ENCODE measurements at places on chromosomes 2 and 18.

GRCh38 chr2:154195644-154196195 is 324.0 kb downstream of the GALNT13 start:
- no peak for DNase-seq

- DNase-seq, result no peak
Observed at GRCh38 chr2:107402330-107402729, 424.4 kb upstream of the RGPD4 start.

GRCh38 chr2:78576409-78576808 is 449.1 kb upstream of the REG3G start:
- no peak for DNase-seq

DNA sequence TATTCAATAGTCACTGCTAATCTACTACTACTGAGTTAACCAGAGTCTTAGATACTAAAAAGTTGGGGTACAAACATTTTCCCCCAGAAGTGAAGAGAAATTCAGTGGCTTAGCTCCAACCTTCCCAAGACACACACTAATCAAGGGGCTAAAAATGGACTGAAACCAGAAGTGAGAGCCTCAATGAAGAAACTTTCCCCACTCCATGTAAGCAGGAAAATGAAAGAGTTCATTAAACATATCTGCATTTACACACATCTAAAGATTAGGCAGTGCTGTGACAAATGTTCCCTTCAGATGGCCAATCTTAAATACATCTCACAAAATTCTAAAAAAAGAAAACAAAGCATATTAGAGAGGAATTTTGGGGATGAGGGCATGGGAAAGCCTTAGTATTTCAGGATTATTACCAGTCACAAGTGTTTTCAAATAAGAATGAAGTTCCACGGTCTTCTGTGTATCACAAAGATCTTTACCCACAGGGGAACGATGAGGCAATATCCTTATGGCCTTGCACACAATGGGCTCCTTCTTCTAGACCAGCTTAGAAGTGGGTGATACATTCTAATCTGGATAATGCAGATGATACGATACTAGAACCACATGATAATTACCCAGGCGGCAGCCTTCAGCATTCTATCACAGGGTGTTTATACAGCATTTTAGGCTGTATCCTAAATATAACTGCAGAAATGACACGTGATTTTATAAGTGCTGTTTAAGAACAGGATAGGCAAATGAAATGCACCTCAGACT is 17.1 kb downstream of the ANKRD44 start:
- DNase-seq, result no peak

GRCh38 chr18:9927392-9928063 is 13.7 kb downstream of the VAPA start:
- no peak for DNase-seq

- DNase-seq, result no peak
Observed at GRCh38 chr18:8841781-8842485, 136.6 kb downstream of the MTCL1 start.

DNA sequence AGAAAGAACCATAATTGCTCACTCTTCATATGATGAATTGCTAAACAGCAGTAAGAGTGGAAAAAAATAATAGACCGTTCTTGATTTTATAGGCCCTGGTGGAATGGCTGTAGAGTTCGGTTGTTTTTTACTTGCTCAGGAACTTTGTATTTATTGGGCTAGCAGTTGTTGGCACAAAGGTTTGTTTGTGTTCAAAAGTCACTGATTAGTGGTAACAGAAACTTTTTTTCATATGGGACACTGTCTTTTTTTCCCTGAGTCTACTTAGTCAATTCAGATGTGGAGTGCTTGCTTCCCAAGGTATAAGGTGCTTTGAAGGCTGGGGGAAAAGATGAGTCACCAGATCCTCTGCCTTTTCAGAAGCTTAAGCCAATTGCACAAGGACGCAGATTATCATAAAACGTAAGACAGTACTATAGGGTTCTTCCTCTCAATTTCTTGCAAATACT is 25.8 kb downstream of the PHLPP1 start:
- no peak for DNase-seq

DNA sequence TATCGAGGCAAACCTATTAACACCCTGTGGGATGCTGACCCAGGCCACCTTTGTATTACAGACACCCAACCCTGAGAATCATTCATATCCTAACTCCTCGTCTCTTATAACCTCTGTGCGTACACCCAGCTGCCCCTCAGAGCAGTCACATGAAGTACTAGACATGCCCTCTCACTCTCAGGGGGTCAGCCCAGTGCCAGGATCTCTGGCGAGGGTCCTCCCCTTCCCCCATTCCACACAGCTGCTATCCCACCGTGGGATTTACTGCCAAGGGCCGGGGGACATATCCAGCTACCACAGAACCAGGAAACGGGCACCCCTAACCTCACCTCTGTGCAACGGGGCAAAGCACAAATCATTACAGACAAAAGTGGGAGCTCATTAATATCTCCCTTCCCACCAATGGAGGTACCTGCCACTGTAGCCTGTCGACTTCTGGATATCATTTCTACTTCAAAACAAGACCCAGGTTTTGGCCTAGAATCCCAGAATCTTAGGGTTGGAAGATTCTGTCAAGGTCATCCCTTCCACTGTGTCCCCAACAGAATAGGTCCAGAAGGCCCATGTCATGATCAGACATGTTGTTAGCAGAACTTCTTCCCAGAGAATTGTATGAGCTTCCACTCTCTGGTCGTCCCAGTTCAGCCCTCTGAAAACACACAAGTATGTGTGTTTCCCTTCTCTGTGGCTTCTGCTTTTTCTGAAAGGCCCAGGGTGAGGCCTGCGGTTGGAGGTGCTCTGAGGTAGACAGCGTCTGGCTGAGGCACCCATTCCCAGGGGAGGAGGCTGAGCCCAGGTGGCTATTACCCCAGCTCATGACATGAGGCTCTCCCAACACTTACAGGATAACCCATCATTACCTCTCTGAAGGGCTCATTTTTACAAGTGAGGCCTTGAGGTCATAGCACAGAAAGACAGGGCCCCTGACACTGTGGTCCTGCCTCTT is 1.7 kb downstream of the TMBIM1 start:
- no peak for DNase-seq

DNA sequence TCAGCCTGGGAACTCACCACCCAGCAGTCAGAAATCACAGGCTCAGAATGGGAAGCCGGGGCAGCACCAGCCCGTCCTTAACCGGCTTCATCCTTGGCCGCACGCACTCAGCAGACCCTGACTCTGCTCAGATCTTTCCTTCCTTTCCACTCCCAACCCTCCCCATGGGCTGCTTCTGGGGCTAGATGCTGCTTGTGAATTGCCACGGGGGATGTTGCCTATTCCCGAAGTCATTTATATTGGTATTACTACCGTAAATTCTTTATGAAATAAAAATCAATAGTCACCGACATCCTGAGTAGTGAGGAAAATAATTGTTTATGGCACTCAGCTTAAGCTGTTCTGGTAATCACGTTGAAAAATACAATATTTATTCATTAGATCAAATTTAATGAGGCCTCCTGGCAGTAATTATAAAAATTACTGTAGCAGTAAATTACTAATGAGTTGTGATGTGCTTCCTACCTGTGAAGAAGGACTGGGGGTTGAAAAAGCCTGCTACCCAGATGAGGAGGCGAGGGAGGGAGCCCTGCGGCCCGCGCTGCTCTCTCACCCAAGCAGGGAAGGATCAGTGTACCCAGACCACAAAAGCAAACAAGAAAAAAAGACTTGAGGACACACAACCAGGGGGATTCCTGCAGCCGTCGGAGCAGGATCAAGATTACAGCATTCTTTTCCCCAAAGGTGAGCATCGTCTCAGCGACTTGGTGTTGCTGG is 31.5 kb downstream of the CDCA7 start:
- DNase-seq, result no peak

GRCh38 chr2:229610872-229611271 is 103.5 kb downstream of the DNER start:
- no peak for DNase-seq

- no peak for DNase-seq
Observed at GRCh38 chr18:2979871-2980790, 32.8 kb downstream of the LPIN2 start.

- DNase-seq, result no peak
Observed at GRCh38 chr18:73264562-73264921, 396.8 kb upstream of the NETO1 start.

DNA sequence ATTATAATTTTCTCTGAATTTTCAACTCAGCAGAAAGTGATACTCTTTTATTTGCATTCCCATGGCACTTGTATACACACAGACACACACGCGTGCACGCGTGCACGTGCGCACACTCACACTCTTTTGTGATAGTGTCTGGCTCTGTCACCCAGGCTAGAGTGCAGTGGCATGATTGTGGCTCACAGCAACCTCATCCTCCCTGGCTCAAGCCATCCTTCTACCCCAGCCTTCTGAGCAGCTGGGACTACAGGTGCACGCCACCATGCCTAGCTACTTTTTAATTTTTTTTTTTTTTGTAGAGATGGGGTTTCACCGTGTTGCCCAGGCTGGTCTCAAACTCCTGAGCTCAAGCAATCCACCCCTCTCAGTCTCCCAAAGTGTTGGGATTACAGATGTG is 123.2 kb downstream of the MC4R start:
- DNase-seq, result no peak

Measured in stimulated activated CD8-positive, alpha-beta memory T cell treated with anti-CD3 and anti-CD28 coated beads, Interleukin-15, amount 100 ng/mL, for 24 hours (primary cell).